Osteocyte (in vitro differentiated cells): ENCODE measurements at places on chromosomes 11 and 22.

DNA sequence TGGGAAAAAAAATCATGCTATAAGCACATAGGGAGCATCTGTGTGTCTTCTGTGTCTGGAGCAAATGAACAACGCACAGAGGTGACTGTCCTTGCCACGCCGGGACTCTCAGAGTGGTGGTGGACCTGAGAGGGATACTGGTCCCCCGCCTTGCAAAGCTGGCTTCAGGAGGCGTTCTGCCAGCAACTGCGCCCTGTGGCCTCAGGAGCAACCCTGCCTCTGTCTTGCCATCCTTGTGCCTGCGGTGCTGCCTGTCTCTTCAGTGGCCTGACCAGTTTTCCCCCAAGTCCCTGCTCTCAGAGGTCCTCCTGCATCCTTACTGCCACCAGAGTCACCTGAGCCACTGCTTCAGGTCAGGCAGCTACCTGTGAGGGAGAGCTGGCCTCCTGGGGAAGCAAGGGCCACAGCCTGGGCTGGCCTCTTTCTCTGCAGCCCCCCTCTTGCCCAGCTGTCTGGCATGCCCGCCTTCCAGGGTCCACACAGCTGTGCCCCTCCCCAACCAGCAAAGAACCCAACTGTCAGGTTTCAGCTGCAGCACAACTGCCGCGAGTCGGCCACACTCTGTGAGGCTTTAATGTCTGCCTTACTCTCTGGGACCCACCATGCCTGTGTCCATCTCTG, 30.4 kb upstream of the YPEL1 start:
- DNase-seq, result no peak

DNA sequence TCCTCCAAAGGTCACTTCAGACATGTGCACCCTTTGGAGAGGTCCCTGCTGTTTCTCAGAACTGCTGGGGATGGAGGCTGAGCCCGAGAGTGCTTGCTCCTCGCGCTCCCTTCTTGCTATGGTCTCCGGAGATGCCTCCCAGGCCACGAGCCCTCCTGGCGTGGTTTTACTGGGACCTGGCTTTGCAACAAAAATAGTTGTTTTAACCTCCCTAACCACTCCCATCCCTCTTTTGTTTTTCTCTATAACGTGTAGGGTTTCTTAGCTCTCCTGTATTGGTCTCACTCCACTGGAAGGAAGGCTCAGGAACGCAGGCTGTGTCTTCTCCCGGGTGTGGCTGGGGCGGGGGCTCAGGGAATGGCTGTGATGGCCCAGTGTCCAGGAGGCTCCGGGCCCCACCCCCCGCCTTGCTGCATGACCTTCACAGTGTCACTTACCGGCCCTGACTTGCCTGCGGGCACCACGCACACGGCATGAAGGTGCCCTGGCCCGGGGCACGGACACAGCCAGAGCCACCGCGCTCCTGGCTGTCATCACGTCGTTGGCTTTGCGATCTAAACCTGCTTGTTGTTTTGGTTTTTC, 5.6 kb downstream of the PTDSS2 start:
- DNase-seq, result no peak

- no peak for DNase-seq
Measured at GRCh38 chr11:65414776-65415498, 7.7 kb upstream of the NEAT1 start.

DNA sequence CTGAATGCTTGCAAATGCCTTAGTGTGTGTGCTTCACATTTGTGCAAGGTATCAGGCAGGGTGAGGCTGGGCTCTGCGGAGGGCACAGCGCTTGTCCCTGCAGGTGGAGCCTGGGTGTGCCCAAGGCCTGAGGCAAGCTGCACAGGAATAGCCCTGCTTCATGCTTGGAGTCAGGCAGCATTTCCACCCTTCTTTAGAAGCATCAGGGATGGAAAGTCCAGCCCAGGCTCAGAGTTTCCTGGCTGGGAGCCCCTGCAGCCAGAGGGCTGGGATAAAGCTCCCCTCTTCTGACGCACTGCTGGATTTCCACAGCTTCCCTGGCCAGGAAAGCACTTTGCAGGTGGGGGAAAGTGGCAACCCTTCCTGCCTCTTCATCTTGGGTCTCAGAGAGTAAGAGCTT, 63.4 kb downstream of the GALNT18 start:
- DNase-seq, result no peak

DNA sequence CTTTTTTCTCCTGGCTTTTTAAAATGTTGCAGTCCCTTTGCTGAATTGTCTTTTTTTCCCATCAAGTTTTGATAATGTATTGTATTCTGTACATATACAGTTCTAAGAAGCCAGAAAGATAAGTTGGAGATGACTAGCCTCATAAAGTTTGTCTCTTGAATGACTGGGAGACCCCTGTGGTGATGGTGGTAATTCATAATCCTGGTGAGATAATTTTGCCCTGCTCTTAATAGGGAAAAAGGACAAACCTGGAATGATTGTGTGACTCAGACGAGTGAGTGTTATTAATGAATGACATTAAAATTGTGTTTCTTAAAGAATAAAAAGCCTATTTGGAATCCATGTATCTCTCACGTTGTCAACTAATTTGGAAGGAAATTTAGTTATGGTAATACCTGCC, 1.2 kb downstream of the HIKESHI start:
- no peak for DNase-seq

GRCh38 chr11:112310419-112310818, 49.8 kb upstream of the PLET1 start:
- no peak for DNase-seq

GRCh38 chr11:83819931-83820549, 533.9 kb upstream of the CCDC90B start:
- DNase-seq, result no peak

DNA sequence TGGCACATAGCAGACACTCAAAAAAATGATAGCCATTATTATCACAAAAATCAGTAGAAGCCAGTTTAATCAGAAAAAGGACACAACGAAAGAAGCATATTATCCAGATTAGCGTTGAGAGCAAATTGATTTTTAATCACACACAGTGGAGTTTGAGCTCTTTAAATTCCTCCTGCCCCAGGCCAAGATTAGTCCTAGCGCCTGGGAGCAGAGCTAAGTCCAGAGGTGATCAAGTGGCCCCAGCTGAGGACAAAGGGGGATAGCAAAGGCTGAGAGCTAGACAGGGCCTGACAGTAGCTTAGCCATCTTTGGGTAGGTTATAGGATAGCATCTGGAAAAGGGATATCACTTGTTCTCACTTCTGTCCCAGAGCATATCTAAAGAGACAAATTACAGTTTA, 133.6 kb downstream of the NXPE2 start:
- DNase-seq, result no peak

DNA sequence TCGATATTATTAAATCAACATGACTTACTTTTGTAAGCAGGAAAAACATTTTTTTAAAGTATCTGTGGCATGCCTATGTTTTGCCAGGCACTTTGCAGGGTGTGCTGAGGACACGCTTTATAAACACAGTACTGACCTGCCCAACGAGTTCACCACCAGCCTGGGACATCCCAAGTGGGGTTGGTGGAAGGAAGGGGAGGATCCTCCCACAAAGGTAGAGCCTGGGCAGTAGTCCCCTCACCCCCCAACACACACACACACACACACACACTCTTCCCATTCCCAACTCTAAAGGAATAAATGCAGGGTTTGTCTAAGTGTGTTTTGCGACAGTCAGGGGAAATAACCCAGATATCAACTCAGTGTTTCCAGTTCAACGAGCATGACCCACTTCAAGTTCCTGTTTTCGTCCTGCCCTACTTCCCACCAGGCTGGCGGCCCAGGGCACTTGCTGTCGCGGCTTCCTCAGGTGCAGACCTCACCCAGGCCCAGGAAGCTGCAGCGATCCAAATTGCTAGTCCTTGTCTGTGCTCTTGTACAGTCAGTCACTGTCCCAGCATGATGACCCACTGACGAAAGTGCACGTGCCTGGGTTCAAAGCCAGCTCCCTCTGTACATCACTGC, 3.1 kb downstream of the CERK start:
- no peak for DNase-seq
